Cortex of kidney (tissue), 1 donor: ENCODE measurements at places on chromosomes 16 and 17.

- DNase-seq, result no peak
Observed at GRCh38 chr17:48514477-48514876, 16.3 kb downstream of the HOXB1 start.

GRCh38 chr16:87864331-87864989, 4.8 kb downstream of the SLC7A5 start:
- no peak for DNase-seq

DNA sequence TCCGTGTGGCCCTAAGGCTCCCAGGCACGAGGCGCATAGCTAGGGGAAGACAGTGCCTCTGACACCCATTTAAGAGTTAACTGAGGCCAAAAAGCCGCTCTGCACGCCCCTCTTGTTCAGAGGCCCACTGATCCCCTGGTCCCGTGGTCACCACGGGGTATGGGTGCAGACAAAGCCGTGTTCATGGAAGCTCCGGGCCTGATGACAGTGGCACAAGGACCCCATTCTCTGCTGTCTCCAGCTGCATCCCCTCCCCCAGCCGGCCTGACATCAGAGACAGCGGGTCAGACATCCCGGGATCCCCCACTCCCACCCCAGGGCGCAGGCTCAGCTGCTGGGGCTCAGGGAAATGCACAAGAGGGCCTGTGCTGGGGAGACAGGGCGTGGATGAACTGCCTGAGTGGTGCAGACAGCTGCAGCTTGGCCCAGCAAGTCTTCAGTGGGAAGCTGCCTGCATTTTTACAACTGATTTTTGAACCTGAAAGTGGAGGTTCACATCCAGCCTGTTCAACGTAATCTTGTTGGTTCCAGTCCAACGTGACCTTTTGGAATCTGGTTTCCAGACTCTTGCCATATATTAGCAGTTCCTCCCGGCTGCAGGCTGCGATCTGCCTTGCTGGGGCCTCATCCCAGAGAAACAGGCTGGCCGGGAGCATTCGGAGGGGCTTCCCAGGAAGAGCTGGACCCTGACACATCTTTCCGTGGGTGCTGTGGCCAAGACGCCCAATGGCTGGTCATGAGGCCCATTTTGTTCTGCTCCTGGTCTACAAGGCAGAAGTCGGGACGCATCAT, 9.7 kb upstream of the BAHCC1 start:
- DNase-seq, result no peak

DNA sequence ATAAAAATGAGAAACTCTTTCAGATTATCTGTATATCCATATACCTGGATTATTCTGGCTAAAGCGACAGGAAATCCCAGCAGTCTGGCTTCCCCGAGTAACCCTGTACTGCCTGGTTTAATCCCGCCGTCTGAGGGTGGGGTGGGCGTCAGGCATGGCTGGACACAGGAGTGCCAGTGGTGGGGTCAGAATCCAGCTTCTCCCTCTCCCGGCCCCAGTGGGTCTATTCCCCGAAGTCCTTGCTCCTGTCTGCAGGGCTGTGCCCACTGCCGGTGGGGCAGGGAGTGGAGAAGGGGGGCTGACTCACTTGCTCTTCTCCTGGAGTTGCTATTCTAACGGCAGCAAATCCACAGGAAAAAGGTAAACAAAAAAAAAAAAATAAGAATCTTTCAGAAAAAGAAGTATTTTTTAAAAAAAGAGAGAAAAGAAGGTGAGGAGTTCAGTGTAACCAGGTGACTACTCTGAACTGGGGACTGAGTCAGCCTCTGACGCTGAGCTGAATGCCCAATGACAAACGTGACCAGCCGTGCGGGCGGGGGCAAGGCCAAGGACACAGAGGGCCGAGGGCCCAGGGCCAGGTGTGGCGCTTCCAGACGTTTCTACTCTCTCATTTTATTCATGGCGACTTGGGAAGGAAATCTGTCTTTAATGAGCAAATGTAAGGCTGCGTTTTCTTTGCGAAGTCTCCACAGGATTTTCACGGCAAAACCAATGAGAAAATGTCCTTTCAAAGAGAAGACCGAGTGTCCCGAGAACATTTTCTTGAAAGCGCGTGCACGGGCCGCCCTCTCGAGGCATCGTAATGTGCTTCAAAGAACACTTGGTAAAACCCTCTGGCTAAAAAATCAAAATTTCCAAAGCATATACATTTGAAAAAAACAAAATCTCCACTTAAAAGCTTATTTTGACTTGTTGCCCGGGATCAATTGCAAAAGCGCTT, 20.2 kb downstream of the FOXF1 start:
- DNase-seq, result no peak

DNA sequence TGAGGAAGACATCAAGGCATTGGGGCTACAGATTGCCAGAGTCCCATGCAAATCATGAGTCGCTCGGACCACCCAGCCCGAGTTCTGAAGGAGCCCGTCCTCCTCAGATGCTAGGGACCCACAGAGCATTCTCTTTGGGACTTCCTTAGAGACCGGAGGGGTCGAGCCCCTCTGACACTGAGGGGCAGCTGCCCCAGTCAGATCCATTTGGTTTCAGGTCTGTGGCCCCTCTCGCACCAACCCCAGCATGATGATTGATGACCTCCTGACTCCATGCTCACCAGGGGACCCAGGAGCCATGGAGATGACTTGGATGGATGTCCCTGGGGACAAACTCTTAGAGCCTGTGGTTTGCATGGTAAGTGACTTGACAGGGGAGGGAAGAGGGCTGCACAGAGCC, 8.0 kb downstream of the PDF start:
- DNase-seq, result no peak
